Glomerular endothelial cell (primary cell): ENCODE measurements at places on chromosomes 11 and 22. TPM values are rescaled to one million over a fixed set of nuclear protein-coding genes. Genes with fewer than 3 reads are reported as not detected.

C11orf97 gene
- not detected in 2 replicates for total RNA-seq

MYBPC3 gene
- total RNA-seq = not detected in 2 replicates

SMTNL1 gene
- not detected in 2 replicates for total RNA-seq

SIDT2 gene
- 16.8 and 21.5 TPM in 2 replicates for total RNA-seq

ELFN2 gene
- total RNA-seq = 3.2 and 5.0 TPM in 2 replicates

TTC28 gene
- total RNA-seq = 38.5 and 66.5 TPM in 2 replicates

NPAS4 gene
- total RNA-seq = not detected in 2 replicates

MS4A2 gene
- total RNA-seq = not detected in 2 replicates

MSANTD4 gene
- 16.6 and 20.6 TPM in 2 replicates for total RNA-seq

CD6 gene
- total RNA-seq = 0.15 and 1.6 TPM in 2 replicates

OR5P2 gene
- not detected in 2 replicates for total RNA-seq

ME3 gene
- total RNA-seq = 35.1 and 37.1 TPM in 2 replicates

OR51G1 gene
- not detected in 2 replicates for total RNA-seq

P4HA3 gene
- total RNA-seq = 14.4 and 20.2 TPM in 2 replicates

KCNE3 gene
- 1.0 and 1.4 TPM in 2 replicates for total RNA-seq

ROBO4 gene
- total RNA-seq = 605 and 785 TPM in 2 replicates

MS4A14 gene
- total RNA-seq = not detected in 2 replicates

CHCHD10 gene
- total RNA-seq = 15.2 and 24.3 TPM in 2 replicates

GGTLC2 gene
- not detected in 2 replicates for total RNA-seq

TMEM191C gene
- 1.2 and 2.8 TPM in 2 replicates for total RNA-seq

PPP2R5B gene
- 27.2 and 47.9 TPM in 2 replicates for total RNA-seq

PHOX2A gene
- not detected in 2 replicates for total RNA-seq

OR51B2 gene
- not detected in 2 replicates for total RNA-seq

NCR3LG1 gene
- 5.5 and 5.6 TPM in 2 replicates for total RNA-seq

RFPL1 gene
- not detected in 2 replicates for total RNA-seq

APOL1 gene
- 77.0 and 117 TPM in 2 replicates for total RNA-seq

KRTAP5-11 gene
- not detected in 2 replicates for total RNA-seq

KRTAP5-5 gene
- not detected in 2 replicates for total RNA-seq

EHF gene
- not detected in 2 replicates for total RNA-seq

POU2AF2 gene
- total RNA-seq = not detected in 2 replicates

WBP2NL gene
- 0.41 and 0.97 TPM in 2 replicates for total RNA-seq

APOL5 gene
- total RNA-seq = not detected in 2 replicates

SCGB1A1 gene
- not detected in 2 replicates for total RNA-seq

KRTAP5-9 gene
- total RNA-seq = not detected in 2 replicates

DUSP8 gene
- total RNA-seq = 5.9 and 8.9 TPM in 2 replicates
